NCI-H1436 (cell line): ENCODE measurements at places on chromosomes 16 and 17.

DNA sequence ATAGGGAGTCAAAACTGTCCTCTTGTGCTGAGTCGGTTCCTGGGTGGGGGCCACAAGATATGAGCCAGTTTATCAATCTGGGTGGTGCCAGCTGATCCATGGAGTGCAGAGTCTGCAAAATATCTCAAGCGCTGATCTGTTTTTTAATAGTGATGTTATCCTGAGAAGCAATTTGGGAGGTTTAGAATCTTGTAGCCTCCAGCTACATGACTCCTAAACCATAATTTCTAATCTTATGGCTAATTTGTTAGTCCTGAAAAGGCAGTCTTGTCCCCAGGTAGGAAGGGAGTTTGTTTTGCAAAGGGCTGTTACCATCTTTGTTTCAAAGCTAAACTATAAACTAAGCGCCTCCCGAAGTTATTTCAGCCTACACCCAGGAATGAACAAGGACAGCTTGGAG is 1.7 kb downstream of the TSPAN10 start:
- no peak for DNase-seq

DNA sequence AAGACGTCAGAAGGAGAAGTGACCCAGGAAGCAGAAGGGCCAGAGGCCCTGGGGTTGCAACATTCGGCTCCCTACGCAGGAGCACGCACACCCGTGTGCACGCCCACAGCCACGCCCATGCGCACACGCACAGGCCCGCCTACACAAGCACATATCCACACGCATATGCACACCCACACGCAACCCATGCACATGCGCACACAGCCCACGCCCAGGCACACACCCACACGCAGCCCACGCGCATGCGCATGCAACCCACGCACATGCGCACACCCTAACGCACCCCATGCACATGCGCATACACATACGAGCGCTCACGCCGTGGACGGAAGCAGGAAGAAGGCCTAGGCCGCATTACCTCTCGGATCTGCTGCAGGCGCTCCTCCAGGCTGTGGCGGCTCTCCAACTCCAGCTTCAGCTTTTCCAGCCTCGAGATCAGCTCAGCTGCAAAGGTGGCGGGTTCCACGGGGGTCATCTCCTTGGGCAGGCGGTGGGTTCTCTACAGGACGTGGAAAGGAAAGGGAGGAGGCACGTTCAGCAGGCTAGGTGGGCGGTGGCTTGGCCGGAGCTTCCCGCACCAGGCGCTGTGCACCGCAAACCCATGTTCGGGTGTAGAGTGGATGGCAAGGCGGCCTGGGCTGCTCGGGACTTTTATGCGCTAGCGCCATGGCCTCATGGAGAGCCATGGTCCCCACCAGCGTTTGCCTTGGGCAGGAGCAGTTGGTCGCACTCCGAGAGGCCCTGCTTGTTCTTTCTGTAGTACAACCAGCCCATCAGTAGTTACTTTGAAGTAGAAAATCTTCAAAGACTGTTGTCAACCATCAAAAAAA is 23.4 kb downstream of the AXIN2 start:
- no peak for DNase-seq

GRCh38 chr17:48003417-48004151 is 32.7 kb downstream of the CDK5RAP3 start:
- DNase-seq: peak; percentile 97

DNA sequence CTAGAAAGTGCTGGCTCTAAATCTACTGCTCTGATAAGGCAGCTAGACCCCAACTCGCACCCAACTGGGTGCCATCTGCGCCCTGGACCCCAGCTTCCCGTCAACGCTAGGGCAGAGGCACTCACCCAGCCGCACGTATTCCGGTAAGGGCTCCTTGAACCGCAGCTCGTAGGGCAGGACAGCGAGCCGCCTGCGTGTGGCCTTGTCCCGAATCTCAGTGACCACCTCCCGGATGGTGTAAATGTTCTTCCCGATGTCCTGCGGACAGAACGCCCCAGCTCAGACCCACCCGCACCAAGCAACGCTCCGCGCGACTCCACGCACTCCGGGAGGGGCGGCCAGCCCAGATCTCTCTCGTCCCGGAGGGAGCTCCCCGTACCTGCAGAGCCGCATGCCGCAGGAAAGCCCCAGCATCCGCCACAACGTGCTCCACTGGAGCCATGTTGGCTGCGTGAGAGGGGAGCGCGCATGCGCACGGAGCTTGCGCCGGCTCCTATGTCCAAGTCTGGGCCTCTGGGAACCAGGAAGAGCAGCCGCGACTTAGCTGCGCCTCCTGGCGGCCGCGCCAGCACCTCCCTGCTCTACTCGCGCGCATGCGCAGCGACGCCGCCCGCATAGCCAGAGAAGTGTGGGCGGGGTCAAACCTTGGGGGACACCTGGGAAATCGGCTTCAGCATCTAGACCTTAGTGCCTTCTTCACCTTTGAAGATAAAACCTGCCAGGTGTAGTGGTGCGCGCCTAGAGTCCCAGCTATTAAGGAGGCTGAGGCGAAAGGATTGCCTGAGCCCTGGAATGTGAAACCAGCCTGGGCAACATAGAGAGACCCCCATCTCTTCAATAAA is at the start of gene NOB1:
Gene NOB1 (minus strand): TSS at position 458 of the 842 bp plus-strand sequence. CDS start 16 bp downstream, at position 442.
- DNase-seq: peak; percentile 96

DNA sequence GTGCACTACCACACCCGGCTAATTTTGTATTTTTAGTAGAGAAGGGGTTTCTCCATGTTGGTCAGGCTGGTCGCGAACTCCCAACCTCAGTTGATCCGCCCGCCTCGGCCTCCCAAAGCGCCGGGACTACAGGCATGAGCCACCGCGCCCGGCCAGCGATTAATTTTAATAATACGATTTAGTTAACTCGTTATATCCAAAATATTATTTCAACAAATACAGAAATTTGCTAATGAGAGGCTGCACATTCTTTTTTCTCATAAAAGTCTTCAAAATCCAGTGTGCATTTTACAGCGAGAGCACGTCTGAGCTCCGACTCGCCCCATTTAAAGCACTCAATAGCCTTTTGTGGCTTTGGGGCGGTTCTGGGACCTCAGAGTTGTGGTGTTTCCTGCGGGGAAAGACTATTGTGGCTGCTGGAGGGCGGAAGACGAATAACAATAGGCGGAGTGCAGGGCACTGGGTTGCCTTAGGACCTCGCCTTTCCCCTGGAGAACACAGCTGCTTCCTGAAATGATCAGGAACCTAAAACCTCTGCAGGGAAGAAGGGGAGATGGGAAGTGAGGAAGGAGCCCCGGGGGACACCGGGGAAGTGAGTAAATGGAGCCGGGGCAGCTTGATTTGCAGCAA is 2.9 kb upstream of the ZSCAN10 start:
- no peak for DNase-seq

GRCh38 chr17:11852912-11853311 is 144.4 kb downstream of the ZNF18 start:
- no peak for DNase-seq

DNA sequence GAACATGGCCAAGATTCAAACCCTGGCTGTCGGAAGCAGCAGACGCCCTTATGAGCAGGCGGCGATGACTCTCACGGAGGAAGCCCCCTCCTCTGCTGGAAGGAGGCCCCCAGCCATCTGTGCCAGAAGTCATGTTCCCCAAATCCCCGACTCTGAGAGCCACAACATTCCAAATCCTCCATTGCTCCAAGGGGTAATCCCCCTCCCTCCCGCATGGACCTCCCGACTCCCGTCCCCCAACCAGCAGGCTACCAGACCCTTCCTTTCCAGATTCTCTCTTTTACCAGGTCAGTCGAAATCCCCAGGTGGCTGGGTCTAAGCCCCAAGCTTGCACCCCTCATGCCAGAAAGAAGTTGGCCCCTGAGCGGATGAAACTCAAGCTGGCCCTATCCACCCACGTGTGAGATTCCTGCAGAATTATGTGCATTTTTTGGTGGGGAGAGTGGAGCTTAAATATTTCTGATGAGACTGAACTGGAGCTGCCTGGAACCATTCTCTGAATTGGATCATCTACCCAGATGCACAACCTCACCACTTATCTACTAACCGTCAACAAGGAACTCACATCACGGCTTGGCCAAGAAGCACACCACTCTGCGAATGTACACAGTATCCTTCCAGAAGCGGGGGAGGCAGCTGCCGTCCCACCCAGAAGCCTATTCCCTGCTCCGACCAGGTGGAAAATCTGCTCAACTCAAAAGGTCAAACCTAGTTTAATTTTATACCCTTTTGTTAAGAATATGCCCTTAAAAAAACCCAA is 283.5 kb downstream of the C16orf95 start:
- DNase-seq: no peak

DNA sequence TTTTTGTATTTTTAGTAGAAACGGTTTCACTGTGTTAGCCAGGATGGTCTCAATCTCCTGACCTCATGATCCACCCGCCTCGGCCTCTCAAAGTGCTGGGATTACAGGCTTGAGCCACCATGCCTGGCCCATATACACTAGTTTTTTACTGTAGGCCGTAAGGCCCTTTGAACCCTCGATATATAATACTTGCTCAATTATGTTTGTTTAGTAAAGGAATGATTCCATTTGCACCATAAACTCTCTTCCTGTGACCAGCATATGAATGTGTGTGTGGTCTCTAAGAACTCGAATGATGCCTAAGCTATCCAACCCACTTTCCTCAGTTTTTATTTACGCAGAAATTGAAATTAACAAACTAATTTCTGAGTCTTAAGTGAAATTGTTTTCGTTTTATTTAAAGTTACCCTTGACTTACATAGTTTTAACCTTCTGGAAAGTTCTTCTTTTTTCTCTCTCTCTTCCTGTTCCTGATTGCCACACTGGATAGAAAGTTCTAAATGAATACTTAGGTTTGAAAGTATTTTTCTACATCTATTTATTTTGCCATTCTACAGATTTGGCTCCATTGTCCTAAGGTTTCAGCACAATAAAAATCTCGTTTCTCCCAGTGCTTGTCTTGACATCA is 37.9 kb downstream of the PIGL start:
- no peak for DNase-seq

GRCh38 chr17:31789707-31790505 is 69.1 kb downstream of the COPRS start:
- no peak for DNase-seq

GRCh38 chr17:39094607-39095308 is 56.7 kb downstream of the PLXDC1 start:
- no peak for DNase-seq

DNA sequence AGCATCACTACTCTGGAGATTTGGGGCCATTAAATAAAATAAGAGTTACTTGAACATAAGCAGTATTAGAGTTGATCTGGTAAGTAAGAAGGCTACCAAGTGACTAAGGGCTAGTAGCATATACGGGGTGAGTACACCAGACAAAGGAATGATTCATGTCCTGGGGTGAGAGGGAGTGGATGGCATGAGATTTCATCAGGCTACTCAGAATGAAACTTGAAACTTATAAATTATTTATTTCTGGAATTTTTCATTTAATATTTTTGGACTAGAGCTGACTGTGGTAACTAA is 2.3 kb downstream of the SLFN5 start:
- no peak for DNase-seq

DNA sequence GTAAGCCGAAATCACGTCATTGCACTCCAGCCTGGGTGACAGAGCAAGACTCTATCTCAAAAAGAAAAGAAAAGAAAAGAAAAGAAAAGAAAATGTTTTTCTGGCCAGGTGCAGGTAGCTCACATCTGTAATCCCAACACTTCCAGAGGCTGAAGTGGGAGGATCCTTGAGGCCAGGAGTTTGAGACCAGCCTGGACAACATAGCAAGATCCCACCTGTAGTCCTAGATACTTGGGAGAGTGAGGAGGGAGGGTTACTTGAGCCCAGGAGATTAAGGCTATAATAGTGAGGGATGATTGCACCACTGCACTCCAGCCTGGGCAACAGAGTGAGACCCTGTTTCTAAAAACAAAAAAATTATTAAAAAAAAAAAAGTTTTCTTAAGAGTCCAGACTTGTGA is 2.5 kb upstream of the ATP5MC1 start:
- DNase-seq: no peak

GRCh38 chr17:41917679-41918313 is 955 bp downstream of the ACLY start:
- DNase-seq: peak; percentile 39

DNA sequence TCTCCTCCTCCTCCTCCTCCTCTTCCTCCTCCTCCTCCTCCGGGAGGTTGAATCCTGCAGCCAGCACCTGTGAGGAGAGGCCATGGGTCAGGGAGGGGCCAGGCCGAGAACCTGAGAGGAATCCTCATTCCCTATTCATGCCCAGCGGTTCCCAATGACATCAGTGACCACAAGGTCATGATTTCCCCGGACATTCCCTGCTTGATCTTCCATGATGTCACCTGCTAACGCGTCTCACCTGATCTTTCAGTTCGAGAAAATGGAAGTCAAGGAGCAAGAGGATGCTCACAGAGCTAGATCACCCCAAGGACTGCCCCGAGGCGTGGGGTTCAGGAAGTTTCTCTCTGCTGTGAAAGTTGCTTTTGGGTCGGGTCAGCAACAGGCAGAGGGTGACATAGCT is 5.4 kb downstream of the APOBR start:
- no peak for DNase-seq

- DNase-seq: no peak
Observed at GRCh38 chr17:68085771-68086381, 50.3 kb downstream of the KPNA2 start.

DNA sequence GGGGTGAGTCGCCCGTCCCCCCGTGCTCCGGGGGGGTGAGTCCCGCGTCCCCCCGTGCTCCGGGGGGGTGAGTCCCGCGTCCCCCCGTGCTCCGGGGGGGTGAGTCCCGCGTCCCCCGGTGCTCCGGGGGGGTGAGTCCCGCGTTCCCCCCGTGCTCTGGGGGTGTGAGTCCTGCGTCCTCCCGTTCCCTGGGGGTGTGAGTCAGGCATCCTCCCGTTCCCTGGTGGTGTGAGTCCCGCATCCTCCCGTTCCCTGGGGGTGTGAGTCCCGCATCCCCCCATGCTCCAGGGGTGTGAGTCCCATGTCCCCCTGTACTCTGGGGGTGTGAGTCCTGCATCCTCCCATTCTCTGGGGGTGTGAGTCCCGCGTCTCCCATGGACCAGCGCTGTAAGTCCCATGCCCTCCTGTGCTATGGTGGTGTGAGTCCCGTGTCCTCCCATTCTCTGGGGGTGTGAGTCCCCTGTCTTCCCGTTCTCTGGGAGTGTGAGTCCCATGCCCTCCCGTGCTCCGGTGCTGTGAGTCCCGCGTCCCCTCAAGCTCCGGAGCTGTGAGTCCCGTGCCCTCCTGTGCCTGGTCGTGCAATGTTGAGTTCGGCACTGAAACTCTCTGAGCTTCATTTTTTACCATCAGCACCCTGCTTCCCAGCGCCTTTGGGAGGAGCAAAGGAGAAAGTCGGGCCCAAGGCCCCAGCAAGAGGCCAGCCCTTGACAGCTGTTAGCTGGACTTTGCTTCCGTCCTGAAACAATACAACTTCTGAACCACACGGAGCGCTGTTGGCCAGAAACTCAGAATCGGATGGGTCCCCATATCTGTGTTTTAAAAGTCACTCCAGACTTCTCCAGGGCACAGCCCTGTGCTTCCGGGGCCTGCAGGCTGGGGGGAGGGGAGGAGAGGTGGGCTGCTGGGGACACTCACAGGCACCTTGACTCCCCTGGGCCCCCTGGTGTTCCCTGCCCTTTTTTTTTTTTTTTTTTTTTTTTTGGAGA is 11.5 kb upstream of the ZC3H18 start:
- peak; percentile 17 for DNase-seq

GRCh38 chr17:13074026-13074425 is 56.2 kb upstream of the ELAC2 start:
- no peak for DNase-seq

GRCh38 chr17:17859909-17860765 is 23.4 kb upstream of the SREBF1 start:
- DNase-seq: peak; percentile 82
